CMK (cell line): ENCODE measurements at places on chromosomes 7 and 10.

GRCh38 chr7:27771111-27771510, 31.1 kb downstream of the TAX1BP1 start:
- no peak for DNase-seq

- no peak for DNase-seq
Measured at GRCh38 chr7:73565675-73566340, 8.3 kb upstream of the BCL7B start.

GRCh38 chr7:74262639-74263398, 8.6 kb upstream of the RFC2 start:
- DNase-seq = no peak

- DNase-seq = no peak
Measured at GRCh38 chr7:28407651-28408050, 4.7 kb upstream of the CREB5 start.

DNA sequence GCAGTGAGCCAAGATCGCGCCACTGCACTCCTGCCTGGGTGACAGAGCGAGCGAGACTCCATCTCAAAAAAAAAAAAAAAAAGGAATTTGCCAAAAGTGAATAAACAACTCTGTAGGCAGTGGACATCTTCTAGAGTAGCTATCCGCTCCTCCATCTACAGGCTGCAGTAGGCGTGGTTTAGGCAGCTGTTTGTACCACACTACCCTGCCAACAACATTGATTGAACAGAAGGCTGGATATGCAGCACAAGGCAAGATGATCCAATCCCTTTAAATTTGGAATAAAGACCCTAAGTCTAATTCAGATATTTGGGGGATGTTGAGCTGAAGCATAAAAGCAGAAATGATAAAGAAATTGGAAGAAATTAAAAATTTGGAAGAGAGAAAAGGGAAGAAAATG, 141.6 kb downstream of the TES start:
- no peak for DNase-seq

- no peak for DNase-seq
Measured at GRCh38 chr10:113027574-113028455, 77.8 kb downstream of the TCF7L2 start.

DNA sequence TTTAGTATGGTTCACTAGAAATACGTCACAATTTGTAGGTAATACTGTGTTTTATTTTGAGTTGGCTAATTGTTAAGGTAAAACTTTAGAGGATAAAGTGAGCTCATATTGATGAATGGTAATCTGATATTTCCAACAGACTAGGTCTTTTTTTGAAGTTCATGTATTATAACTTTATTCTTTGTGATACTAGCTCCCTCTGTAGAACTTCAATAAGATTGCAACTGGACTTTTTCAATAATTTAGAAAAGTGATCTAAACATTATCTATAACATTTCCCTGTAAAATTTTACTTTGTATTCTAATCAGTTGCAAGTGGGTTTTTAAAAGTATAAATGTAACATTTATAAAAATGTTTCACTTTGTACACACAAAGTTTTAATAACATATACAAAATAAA, 83.5 kb downstream of the ADK start:
- no peak for DNase-seq

- DNase-seq = no peak
Measured at GRCh38 chr7:65731562-65732035, 141.3 kb upstream of the VKORC1L1 start.

- DNase-seq = no peak
Measured at GRCh38 chr7:70487428-70487827, 644.5 kb upstream of the GALNT17 start.

DNA sequence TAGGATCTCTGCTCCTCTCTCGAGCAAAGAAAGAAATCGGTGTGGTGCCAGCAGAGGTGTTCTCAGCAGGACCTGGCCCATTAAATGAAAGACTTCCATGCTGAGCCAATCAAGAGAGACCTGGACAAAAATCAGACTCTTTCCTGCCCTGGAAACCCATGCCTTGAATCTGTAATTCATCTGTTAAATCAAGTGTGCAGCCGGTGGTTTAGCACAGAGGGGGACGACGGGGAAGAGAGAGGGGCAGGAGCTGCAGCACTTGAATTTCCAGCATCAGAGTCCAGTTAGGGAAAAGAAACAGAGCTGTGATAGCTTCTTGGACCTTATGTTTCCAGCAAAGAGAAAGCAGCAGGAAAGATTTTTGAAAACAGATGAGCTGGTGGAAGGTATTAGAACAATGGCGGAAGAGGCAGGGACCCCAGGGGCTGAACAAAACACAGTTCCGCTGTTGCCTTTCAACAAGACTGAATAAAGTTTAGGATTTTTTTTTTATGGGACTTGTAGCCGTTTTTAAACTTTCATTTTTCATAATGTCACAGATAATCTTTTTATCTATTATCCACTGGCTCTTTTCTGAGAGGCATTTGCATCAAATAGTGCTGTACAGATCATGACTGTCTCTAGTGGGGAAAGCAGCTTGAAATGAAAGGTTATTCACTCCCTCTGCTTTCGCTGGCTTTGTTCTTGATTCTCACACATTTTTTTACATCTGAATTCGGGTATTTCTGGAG, 543.6 kb upstream of the GALNT17 start:
- no peak for DNase-seq

GRCh38 chr7:90777041-90777440, 180.9 kb downstream of the CDK14 start:
- DNase-seq = no peak

- DNase-seq = no peak
Measured at GRCh38 chr7:40525764-40526163, 391.0 kb downstream of the SUGCT start.

- no peak for DNase-seq
Measured at GRCh38 chr7:12888717-12889116, 201.3 kb downstream of the ARL4A start.

GRCh38 chr7:43619213-43620012, 36.5 kb downstream of the STK17A start:
- no peak for DNase-seq
